ENCODE measurements at places on chromosomes 16 and 17. TPM values are rescaled to one million over a fixed set of nuclear protein-coding genes. Genes with fewer than 3 reads are reported as not detected.
A peak's percentile ranks its signal among the peaks of the same experiment; 100 is the strongest.

GRCh38 chr17:74116087-74116717 lies 87.3 kb upstream of the RPL38 start:
- H3K36me3 ChIP-seq = no peaks in the 10 kb centered on the region
- no peak overlapping the region for H3K27ac ChIP-seq
- no peak overlapping the region for H3K4me3 ChIP-seq
- no peaks in the 10 kb centered on the region for H3K27me3 ChIP-seq
- DNase-seq = no peak

GRCh38 chr17:30334421-30334820 lies 564 bp upstream of the TMIGD1 start:
- no peak overlapping the region for H3K4me3 ChIP-seq
- H3K4me1 ChIP-seq = no peaks in the 10 kb centered on the region
- no peak overlapping the region for H3K27ac ChIP-seq
- no peak for DNase-seq
- no peaks in the 10 kb centered on the region for H3K36me3 ChIP-seq

DNA sequence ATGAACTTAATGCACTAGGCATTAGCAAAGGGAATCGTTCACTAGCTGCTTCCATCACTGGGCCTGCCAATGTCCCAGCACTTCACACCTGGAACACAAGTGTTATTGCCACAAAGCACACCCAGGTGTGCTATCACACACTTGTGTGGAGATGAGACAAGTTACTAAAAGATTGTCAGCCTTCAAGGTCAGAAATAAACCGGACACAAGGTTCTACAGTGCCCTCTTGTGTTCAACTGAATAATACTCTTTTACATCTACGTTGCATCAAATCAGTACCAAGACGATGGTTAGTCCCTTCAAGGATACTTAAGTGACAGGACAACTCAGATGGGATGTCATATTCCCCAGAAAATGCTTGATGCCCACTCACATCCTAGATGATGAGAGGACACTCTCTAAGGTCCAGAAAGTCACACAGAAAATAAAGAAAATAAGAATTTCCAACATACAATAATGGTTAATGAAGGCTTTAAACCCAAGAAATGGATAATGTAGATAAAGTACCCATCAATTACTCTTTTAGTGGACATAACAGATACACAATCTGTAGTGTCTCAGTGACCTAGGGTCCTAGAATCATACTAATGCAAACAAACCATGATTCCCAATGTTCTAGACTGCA lies 16.4 kb upstream of the GLG1 start:
- H3K36me3 ChIP-seq = no peaks in the 10 kb centered on the region
- peaks cover 7% of the 10 kb centered on the region for H3K4me1 ChIP-seq

KRT39 gene
- total RNA-seq = not detected

- H3K4me3 ChIP-seq = no peak overlapping the region
Measured at GRCh38 chr17:81528651-81529436, 667 bp downstream of the FSCN2 start.

GRCh38 chr16:88118376-88118775 lies 167.1 kb downstream of the BANP start:
- H3K4me3 ChIP-seq = no peak overlapping the region
- no peak for DNase-seq
- peaks cover 16% of the 10 kb centered on the region for H3K4me1 ChIP-seq
- no peaks in the 10 kb centered on the region for H3K27me3 ChIP-seq
- H3K36me3 ChIP-seq = no peaks in the 10 kb centered on the region
- peak overlapping the region; percentile 91 for H3K27ac ChIP-seq

DNA sequence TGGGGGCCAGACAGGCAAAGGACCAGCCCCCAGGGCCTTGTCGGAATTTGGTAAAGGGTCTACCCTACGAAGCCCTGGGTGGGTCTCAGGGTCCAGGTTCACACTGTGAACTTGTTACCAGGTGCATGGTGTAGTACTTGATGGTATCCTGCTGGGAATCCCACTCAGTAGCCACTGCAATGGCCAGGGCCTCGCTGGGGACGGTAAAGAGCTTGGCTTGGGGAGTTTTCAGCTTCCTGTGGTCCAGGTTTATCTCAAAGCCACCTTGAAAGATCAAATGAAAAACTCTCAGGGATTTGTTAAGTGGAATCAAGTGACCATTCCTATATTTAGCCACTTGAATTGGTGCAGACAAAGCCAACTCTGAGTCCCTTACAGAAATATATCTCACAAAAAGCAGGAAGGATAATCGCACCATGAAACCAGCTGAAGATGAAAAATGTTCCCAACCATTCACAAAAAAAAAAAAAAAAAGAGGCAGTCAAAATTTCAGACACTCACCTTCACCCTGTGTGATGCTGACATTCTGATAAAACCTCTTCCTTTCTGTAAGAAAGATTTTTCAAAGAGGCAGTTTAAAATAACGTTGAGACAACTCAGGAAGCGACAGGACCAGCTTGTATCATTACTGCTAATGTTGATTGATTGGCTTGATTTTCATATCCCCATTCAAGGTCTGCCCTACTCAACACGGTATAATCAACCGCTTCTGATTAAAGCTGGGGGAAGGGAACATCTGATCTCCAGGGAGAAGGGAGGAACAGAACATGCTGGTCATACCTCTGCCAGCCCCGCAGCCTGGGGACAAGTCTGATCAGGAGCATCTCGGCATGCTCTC lies 10.6 kb downstream of the ATPAF2 start:
- H3K4me3 ChIP-seq = no peak overlapping the region
- no peak overlapping the region for H3K27ac ChIP-seq
- no peaks in the 10 kb centered on the region for H3K36me3 ChIP-seq
- no peaks in the 10 kb centered on the region for H3K4me1 ChIP-seq
- DNase-seq = no peak

GALK1 gene
- 28.8 TPM for total RNA-seq

- no peaks in the 10 kb centered on the region for H3K4me1 ChIP-seq
- no peak overlapping the region for H3K4me3 ChIP-seq
- H3K27ac ChIP-seq = no peak overlapping the region
- H3K36me3 ChIP-seq = no peaks in the 10 kb centered on the region
- DNase-seq = no peak
Measured at GRCh38 chr16:6232056-6232455, 1100.6 kb upstream of the RBFOX1 start.

DNA sequence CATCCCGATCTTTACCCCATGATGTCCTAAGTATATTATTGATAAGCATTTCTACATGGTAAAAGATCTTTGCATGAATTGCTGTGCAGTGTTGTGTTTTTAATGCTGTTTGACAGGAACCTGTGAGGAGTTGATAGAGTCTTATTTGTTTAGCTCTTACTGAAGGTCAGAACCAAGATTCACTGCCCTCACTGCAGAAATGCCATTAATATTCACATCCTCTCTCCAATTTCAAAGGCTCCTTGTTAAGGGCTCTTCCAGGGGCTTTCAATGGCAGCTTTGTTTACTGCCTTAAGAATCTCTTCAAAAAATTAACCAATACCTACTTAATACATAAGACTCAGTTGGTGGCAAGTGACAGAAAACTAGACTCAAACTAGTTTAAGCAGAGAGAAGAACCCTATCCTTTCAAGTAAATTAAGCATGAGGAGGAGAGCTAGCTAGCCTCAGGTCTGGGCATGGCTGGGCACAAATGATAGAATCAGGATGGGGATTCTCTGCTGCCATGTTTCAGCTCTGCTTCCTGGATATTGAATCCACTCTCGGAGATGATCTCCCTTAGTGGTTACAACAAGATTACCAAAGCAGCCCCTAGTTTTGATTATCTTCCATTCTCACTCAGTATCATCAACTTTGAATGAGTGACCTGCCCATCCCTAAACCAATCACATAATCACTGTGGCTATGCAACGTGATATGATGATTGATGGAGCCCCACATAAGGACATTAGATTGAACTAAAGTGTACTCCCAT lies 311.8 kb downstream of the CDH11 start:
- no peaks in the 10 kb centered on the region for H3K27me3 ChIP-seq
- no peak overlapping the region for H3K4me3 ChIP-seq
- no peaks in the 10 kb centered on the region for H3K36me3 ChIP-seq
- no peak overlapping the region for H3K27ac ChIP-seq
- no peak for DNase-seq

ABCC11 gene
- not detected for total RNA-seq

- H3K4me3 ChIP-seq = peak overlapping the region; percentile 90
- no peaks in the 10 kb centered on the region for H3K36me3 ChIP-seq
- no peaks in the 10 kb centered on the region for H3K27me3 ChIP-seq
- peaks cover 5% of the 10 kb centered on the region for H3K4me1 ChIP-seq
- no peak for DNase-seq
Measured at GRCh38 chr16:27315333-27316037, 1.7 kb downstream of the IL4R start.
